Pancreas (tissue), 10 donors: ENCODE measurements at places on chromosomes 3 and 15. TPM values are rescaled to one million over a fixed set of nuclear protein-coding genes. Genes with fewer than 3 reads are reported as not detected.

The DPPA2 gene
- not detected for total RNA-seq

DNA sequence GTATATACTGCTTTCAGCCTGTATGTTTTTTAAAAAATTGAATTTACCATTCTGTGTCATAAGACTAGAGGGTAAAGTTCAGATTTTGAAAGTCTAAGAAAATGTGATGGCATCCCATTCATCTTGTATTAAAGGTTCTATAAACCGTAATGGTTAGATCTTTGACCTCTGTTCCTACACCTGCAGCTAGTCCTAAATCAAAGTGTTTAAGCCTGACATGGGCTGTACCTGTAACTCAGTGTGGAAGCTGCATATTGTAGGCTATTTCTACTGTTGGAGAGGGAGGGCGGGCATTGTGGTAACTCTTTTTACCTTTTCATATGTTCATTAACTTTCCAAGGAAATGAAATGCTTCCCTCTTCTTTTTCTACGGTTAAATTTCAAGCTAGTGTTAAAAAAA lies 53.9 kb downstream of the ARHGEF26 start:
- H3K36me3 ChIP-seq: no peaks in the 10 kb centered on the region
- no peak overlapping the region for H3K27ac ChIP-seq
- no peaks in the 10 kb centered on the region for H3K27me3 ChIP-seq
- no peak for DNase-seq
- peaks cover 2% of the 10 kb centered on the region for H3K4me1 ChIP-seq

The MEIS2 gene
- 13.0 TPM for total RNA-seq

DNA sequence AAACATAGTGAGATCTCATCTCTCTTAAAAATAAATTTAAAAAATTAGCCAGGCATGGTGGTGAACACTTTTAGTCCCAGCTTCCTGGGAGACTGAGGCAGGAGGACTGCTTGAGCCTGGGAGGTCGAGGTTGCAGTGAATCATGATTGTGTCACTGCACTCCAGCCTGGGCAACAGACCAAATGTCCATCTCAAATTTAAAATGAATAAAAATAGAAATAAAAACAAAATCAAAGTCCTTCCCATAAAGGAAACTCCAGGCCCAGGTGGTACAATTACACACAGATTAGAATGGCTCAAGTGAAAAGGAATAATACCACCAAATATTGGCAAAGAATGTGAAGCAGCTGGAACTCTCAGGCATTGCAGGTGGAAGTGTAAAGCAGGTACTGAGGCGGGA lies 19.3 kb upstream of the ATP10A start:
- H3K4me1 ChIP-seq: no peaks in the 10 kb centered on the region
- H3K27ac ChIP-seq: no peak overlapping the region
- no peaks in the 10 kb centered on the region for H3K27me3 ChIP-seq
- no peak for DNase-seq

DNA sequence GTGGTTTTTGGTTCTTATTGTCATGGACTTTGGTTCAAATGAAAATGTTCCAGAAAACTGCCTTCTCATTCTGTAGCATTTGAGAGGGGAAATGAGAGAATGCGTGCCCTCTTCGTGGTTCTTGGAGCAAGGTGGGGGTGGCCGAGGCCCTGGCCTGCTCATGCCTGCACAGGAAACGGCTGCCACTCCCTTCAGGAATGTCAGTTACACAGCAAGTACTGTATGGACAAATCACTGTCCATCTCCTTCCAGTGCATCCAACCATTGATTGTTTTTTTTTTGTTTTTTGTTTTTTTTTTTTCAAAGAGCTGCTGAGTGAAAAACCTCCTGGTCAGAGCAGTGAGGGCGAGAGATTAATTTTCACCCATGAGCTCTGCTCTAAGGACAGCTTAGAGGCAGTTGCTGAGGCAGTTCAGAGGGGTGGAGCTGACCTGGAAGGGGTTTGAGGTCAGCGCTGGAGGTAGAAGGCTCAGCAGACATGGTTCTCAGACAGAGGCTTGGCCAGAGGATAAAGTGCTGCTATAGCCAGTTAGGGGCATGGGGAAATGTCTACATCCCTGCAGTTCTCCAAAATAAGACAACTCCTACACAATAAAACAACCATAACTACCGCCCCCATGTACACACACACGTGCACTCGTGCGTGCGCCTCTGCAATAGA lies 20.2 kb upstream of the KIF23 start:
- no peaks in the 10 kb centered on the region for H3K27me3 ChIP-seq
- H3K36me3 ChIP-seq: no peaks in the 10 kb centered on the region
- no peak for DNase-seq

The SCAMP5 gene
- 59.2 TPM for total RNA-seq

GRCh38 chr3:52051444-52051843 lies 4.9 kb downstream of the DUSP7 start:
- DNase-seq: no peak
- H3K4me3 ChIP-seq: no peak overlapping the region
- H3K36me3 ChIP-seq: peaks cover 4% of the 10 kb centered on the region
- peaks cover 19% of the 10 kb centered on the region for H3K4me1 ChIP-seq
- no peaks in the 10 kb centered on the region for H3K27me3 ChIP-seq
- no peak overlapping the region for H3K27ac ChIP-seq

The PATL2 gene
- total RNA-seq: 0.87 TPM

- DNase-seq: no peak
- H3K36me3 ChIP-seq: no peaks in the 10 kb centered on the region
- H3K4me1 ChIP-seq: no peaks in the 10 kb centered on the region
These were observed 23.4 kb upstream of the ARL14 start for GRCh38 chr3:160653512-160653911.

The CA12 gene
- 10.2 TPM for total RNA-seq

GRCh38 chr3:104856741-104857140 lies 510.0 kb upstream of the ALCAM start:
- no peak overlapping the region for H3K4me3 ChIP-seq
- no peaks in the 10 kb centered on the region for H3K36me3 ChIP-seq
- H3K27me3 ChIP-seq: no peaks in the 10 kb centered on the region
- no peak overlapping the region for H3K27ac ChIP-seq
